ENCODE measurements at places on chromosomes 13 and 19. TPM values are rescaled to one million over a fixed set of nuclear protein-coding genes. Genes with fewer than 3 reads are reported as not detected.

- peak; percentile 87 for DNase-seq
Observed at GRCh38 chr13:97851269-97851668, 102.2 kb upstream of the IPO5 start.

The STXBP2 gene
- 49.8 TPM for total RNA-seq

GRCh38 chr19:7865262-7865911 lies 8.8 kb downstream of the PRR36 start:
- DNase-seq: no peak

DNA sequence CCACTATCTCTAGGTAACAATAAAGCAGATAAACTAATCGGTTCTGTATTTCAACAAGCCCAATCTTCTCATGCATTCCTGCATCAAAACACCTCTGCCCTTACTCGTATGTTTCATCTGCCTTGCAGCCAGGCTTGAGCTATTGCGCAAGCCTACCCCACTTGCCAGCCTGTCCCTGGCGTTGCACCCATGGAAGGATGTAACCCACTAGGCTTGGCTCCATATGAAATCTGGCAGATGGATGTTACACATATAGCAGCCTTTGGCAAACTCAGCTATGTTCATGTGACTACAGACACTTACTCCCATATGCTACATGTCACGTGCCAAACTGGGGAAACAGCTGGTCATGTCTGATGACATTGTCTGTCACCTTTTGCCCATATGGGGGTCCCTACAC lies 11.9 kb upstream of the ZNF549 start:
- DNase-seq: no peak

GRCh38 chr19:45643927-45644771 lies 5.0 kb upstream of the EML2 start:
- no peak for DNase-seq

GRCh38 chr13:99527301-99527700 lies 26.0 kb downstream of the TM9SF2 start:
- no peak for DNase-seq

- DNase-seq: no peak
Observed at GRCh38 chr19:41298348-41298964, 11.5 kb upstream of the CCDC97 start.

The TMEM190 gene
- not detected for total RNA-seq

DNA sequence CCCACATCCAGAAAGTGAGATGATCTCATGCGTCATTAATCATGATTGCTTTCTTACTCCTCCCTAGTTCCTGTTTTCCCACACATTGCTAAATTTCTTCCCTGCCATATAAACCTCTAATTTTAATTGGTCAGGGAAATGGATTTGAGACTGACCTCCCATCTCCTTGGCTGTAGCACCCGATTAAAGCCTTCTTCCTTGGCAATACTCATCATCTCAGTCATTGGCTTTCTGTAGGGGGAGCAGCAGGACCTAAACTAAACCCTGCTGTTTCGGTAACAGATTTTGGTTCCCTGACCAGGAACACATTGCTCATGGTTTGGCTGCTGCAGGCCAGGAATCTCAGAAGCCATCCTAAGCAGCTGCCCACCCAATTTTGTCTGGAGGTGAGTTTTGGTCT lies 61.7 kb downstream of the SPRYD7 start:
- DNase-seq: no peak

GRCh38 chr19:2922987-2923386 lies 21.8 kb downstream of the ZNF77 start:
- DNase-seq: no peak

The LENG9 gene
- 4.3 TPM for total RNA-seq

GRCh38 chr13:43246382-43246781 lies 223.0 kb downstream of the DNAJC15 start:
- DNase-seq: no peak

The NDUFA7 gene
- total RNA-seq: 70.2 TPM

- DNase-seq: no peak
Observed at GRCh38 chr19:30856376-30856775, 484.2 kb downstream of the ZNF536 start.

GRCh38 chr13:47092202-47092601 lies 195.3 kb upstream of the HTR2A start:
- DNase-seq: no peak

The ZNF85 gene
- 1.4 TPM for total RNA-seq

The CCL25 gene
- not detected for total RNA-seq
